ENCODE measurements at places on chromosomes 12 and 14.
A peak's percentile ranks its signal among the peaks of the same experiment; 100 is the strongest.

- no peak for DNase-seq
Measured at GRCh38 chr14:94945615-94946014, 175.7 kb upstream of the GSC start.

DNA sequence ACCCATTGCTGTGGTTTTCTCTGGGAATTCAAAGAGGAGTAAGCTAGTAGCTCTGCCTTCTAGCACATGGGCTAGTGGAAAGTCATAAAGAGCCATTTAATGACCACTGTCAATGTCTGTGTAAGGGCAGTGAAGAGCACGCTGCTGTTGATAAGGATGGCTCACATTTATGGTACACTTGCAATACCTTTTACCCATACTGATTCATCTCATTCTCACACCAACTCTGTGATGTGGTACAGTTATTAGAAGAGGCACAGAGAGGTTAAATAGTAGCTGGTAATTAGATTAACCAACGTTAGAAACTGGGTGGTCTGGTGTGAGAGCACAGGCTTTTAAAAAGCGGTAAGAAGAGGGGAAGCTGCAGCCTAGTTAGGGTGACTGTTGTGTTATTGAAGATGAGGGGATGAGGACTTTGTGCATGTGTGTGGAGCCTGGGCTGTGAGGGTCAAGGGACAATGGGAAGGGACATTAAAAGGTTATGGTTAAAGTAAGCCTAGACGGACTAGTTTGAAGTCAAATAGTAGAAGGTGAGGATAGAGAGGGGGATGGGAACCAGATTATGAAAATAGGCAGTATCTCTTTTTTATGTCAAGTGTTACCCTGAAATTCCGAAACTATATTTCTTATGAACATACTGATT, 25.2 kb downstream of the RASSF3 start:
- no peak for DNase-seq

DNA sequence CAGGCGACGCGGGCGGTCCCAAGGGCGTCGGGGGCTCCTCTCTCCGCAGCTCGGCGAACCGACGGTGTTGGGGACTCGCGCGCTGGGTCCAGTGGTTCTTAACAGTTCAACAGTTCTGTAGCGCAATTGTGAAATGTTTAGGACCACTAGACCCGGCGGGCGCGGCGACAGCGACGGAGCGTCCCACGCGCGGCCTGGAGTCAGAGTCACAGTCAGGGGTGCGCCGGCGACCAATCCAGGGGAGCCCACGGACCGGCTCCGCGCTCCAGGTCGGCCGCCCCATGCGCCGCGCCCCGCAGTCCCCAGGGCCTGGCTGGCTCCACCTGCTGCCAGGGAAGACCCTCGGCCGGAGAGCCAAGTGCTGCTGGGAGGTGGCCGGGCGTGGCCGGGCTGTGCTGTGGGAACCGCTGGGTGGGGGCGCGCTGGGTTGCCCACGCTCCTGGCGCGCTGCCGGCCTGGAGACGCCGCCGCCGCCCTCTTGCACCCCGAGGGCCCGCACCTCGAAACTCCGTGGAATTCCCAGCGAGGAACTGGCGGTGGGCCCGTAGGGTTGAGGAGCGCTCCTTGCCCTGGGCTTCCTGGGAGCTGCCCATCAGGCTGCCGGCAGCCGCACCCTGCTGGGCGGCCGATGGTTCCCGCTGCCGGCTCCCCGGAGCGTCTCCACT, 20.9 kb upstream of the KIF26A start:
- no peak for DNase-seq

- peak; percentile 48 for DNase-seq
Measured at GRCh38 chr14:81474148-81474492, 59.5 kb downstream of the SEL1L start.

- DNase-seq, result peak; percentile 73
Measured at GRCh38 chr12:57243521-57244311, 7.3 kb downstream of the STAC3 start.
